Stimulated activated naive CD8-positive, alpha-beta T cell treated with anti-CD3 and anti-CD28 coated beads, Interleukin-15, Interleukin-2, amounts not matched to agents 100 U/mL and 50 U/mL, for 24 hours (primary cell): ENCODE measurements at places on chromosomes 6 and 20.
A peak's percentile ranks its signal among the peaks of the same experiment; 100 is the strongest.

DNA sequence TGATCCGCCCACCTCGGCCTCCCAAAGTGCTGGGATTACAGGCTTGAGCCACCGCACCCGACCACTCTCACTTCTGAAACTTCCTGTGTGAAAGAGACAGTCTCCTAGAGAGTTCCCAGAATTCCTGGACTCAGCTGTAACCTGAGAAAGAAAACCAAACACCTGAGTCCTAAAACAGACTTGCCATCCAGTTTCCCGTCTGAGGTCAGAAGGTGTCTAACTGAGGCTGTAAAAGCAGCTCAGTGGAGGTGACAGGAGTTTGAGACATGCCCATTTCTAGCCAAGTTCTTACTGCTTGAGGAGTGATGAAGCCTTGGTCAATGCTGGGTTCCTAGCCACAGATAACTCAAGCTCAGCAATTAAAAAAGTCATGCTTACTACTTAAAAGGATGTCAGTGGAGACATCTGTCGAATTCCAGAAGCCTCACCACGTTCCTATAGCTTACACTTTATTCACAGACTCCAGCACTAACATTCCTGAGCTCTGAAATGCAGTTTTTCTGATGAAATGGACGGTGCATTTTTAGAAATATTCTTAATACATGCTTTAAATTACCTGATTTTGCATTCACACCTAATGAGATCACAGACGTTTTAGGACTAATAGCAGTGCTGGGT is 6.1 kb downstream of the UQCC2 start:
- DNase-seq = no peak

DNA sequence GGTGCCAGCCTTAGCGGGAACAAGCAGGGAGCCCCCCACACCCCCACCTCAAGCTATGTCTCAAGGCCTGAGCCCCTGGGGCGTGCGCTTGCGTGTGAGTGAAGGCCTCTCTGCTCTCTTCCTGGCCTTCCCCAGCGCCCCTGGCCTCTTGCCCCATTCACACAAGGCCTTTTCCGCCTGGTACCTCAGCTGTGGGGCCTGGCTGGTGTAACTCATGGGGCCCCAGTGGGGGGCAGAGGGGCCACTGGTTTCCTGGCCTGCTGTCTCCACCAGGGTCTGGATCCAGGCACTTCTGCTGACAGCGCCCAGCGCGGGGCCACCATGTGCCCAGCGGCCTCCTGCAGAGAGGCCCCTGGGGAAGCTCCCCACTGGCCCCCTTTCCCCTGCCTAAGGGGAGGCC is 34.7 kb downstream of the GNAS-AS1 start:
- DNase-seq = no peak

GRCh38 chr20:32483351-32484224 is 101.5 kb downstream of the NOL4L start:
- peak; percentile 72 for DNase-seq

GRCh38 chr6:168535711-168536110 is 94.7 kb downstream of the SMOC2 start:
- DNase-seq = no peak

DNA sequence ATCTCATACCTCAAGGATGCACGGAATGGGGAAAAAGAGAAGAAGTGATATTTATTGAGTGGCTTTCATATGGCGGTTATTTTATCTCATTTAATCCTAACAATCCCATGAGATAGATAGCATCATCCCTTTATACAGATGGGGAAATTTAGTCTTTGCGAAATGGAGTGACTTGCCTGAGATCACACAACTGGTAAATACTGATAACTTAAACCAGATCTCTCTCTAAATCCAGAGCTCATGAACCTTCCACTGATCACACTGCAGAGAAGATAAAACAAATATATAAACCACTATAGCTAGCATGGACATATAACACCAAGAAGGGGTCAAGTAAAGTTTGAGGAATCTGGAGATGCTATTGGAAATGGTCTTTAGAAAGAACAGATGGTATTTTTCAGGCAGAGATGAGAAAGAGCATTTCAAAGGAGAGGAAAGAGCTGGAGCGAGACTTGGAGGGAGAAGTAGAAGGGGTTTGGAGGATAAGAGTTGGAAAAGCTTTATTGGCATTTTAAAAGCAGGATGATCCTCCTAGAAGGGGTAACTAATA is 139.8 kb upstream of the TNFAIP3 start:
- no peak for DNase-seq

- no peak for DNase-seq
Observed at GRCh38 chr6:14088600-14089192, 28.9 kb upstream of the CD83 start.

DNA sequence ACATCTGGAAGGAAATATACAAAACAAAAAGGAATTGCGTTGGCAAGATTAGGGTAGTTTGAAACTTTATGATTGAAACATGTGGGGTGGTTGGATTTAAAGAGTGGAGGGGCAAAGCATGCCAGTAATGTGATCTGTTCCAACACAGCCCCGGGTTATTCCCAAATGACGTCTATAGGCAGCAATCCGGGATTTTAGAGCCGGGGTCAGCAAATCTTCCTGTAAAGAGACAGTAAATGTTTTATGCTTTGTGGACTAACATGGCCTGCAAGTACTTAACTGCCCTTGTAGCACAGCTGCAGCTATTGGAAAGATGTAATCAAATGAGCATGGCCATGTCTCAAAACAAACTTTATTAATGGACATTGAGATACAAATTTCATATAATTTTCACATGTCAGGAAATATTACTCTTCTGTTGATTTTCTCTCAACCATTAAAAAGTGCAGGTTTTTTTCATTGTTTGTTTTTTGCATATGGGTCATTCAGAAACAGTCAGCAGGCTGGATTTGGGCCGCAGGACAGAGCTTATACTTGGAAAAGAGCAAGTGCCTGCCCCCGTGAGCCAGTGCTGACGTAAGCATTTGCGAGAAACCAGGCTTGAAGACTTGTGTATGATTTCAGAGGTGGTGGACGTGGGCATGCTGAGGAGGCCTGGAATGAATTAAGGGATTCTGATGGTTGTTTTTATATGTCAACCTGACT is 136.5 kb downstream of the DOK5 start:
- no peak for DNase-seq

- no peak for DNase-seq
Observed at GRCh38 chr6:107741191-107741680, 82.9 kb downstream of the SCML4 start.

- DNase-seq = no peak
Observed at GRCh38 chr6:44867571-44868334, 460.4 kb upstream of the RUNX2 start.

DNA sequence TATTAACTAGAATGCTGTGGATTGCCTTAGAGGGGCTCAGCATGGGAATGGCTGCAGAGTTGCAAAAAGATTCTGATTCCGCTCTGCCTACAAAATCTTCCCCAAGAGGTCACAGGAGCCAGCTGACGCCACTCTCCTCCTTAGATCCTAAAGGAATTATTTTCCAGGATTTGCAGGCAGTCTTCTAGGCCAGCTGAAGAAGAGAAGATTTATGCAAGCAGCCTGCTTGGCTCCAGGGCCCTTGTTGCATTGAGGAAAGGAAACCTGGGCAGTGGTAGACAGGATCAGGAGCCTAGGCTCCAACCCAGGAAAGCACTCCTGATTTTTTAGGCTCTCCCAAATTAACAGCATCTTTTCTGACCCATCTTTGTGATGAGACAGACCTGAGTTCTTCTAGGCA is 245.8 kb downstream of the PKHD1 start:
- DNase-seq = no peak

DNA sequence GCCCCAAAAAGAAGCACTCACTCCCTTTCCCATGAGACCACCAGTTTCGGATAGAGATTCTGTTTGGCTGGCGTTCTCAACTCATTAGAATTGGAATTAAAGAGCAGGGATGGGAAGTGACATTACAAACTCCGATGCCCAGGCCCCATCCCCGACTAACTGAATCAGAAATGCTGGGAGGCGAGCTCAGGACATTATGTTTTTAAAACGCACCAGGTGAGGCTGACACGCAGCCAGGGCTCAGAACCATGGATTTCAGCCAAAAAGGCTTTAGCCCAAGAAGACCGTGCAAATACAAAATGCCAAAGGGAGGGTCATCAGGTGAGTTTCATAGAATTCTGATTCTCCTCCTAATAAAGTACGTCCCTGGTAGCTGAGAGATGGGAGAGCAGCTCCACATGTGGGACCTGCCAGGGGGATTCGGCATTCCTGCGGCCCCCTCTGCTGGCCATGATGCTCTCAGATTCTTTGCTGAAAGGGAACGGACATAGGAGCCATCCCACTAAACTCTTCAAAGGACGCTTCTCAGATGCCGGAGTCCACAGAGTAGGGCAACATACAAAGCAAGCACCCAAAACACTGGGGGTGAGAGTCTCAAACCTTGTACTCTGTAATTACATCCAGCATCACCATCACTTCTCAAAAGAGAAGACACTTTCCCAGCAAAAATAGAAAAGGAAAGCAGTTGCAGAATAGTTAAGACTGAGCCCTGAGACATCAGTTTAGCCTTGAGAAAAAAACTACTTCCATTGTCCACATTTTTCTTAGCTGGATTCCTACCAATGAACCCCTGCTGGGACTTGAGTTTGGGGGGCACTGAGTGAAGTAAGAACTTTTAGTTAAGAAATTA is 205.2 kb downstream of the BMP7 start:
- no peak for DNase-seq

GRCh38 chr20:46631212-46631869 is 19.9 kb downstream of the SLC13A3 start:
- no peak for DNase-seq

DNA sequence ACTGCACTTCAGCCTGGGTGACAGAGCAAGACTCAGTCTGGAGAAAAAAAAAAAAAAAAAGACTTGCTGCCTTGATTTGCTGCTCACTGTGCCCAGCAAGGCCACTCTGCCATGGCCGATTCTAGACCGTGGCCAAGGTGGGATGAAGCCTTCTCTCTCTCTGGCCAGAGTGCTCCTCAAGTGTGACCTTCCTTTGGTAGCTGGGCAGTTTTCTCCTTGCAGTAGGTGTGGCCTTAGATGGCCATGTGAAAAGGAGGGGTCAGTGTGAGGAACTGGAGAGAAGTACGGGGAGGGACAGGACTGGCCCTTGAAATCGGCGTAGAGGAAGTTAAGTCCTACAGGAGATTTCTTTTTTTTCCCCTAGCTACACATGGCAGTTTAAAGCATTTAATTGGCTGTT is 272.0 kb downstream of the ARID1B start:
- DNase-seq = no peak

DNA sequence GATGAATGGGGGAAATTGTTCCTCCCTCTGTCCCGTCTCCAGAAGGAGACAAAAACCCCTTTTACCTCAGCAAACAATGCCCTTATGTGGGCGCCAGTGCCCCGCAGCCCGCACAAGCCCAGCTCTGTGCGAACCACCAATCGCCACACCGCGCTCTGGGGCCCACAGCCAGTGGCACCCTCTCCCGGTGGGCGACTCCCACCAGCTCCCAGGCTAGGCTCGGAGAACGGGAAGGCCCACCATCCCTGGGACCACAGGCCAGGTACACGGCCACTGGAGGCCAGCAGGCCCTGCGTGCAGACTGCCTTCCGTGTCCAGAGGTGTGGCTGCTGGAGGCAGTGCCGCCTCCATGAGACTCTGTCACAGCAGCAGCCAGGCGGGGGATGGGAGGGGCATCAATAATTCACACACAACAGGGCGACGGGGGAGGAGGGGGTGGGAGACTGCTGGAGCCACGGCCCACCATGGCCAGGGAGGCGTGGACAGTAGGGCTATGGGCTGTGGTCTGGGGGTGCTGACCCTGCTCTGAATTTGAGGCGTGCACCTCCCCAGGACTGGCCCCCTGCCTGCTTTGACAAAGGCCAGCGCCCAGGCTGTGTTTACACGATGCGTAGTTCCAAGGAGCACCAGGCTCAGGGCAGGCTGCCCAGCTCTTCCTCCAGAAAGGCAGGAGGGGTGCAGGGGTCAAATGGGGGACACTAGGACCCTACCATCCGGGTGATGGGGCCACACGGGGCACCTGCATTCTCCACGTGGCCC is 105.7 kb downstream of the ASXL1 start:
- DNase-seq = no peak

- DNase-seq = no peak
Observed at GRCh38 chr6:71544028-71544427, 255.4 kb downstream of the OGFRL1 start.

GRCh38 chr6:65719101-65719500 is 12.1 kb upstream of the EYS start:
- no peak for DNase-seq

DNA sequence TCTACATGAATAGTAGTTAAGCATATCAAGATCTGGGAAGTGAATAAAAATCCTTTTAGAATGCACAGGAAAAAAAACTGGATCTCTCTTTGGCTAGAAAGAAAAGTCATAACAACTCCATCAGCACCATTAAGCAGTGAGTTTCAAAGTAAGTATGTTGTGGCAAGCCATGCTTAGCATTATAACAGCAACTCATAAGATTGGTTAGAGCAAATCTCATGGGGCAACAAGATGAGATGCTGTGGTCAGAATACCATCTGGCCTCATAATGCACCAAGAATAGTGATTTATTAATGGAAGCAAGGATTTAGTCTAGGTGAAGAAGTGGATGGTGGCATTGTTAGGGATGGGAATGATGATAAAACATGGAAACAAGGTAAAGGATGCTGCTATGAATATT is 159.4 kb downstream of the PHF3 start:
- no peak for DNase-seq

GRCh38 chr6:52995913-52996645 is 995 bp upstream of the GSTA4 start:
- DNase-seq = peak; percentile 41

DNA sequence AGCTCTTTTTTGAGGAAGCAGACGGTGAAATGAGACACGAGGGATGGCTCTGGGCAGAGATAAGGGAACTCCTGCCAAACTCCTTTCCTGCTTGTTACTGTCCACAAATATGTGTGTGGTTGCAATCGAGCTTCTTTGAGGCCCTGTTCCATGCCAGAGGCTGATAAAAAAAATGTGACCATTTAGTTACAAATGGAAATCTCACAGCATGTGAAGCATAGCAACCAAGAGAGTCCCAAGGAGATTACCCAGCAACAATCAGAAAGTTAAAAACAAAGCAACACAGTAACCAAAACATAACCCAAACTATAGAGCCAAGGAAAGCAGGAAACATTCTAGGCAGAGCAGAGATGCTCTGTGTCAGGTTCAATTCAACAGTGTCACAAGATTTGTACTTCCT is 35.4 kb upstream of the HMGN3 start:
- DNase-seq = no peak

GRCh38 chr6:70843328-70843918 is 113.4 kb downstream of the B3GAT2 start:
- no peak for DNase-seq
